AG08395 (cell line): ENCODE measurements at places on chromosomes 7 and 10.

DNA sequence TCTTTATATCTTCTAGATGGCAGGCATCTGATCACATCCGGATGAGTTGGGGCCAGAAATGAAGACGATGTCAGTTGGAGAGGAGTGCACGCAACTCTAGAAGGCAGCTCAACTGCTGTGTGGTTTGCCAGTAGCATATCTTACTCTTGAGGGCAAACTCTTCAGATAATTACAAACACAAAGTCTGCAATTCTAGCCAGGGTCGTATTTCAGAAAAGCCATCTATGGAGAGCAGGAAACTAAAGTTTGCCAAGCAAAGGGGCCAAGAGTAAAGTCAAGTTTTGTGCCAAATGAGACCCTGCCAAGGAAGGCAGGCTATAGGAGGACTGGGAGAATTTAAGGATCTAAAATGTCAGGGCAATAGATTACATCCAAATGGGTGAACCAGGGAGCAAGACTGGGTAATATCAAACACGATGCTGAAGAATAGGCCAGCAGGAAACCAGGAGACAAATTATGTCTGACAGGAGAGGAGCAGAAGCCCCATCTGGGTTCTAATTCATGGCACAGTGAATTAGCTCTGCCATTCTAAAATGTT is 312.5 kb upstream of the SEMA3C start:
- DNase-seq = no peak

DNA sequence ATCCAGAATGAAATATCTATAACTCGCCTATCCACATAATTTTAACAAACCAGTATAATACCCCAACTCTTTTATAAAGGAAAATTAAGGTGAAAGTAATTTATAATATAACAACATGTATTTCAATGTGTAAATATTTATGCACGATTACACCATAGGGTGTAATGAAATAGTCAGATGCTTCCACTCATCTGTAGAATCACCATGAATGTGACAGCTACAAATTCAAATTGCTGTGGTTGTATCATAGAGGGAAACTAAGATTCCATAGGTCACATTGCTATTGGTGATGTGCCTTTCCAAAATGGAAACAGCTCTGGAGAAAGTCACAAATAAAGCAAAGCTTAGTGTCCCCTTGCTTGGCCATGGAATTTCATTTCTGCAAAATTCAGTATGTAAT is 95.7 kb downstream of the CPED1 start:
- DNase-seq = no peak

DNA sequence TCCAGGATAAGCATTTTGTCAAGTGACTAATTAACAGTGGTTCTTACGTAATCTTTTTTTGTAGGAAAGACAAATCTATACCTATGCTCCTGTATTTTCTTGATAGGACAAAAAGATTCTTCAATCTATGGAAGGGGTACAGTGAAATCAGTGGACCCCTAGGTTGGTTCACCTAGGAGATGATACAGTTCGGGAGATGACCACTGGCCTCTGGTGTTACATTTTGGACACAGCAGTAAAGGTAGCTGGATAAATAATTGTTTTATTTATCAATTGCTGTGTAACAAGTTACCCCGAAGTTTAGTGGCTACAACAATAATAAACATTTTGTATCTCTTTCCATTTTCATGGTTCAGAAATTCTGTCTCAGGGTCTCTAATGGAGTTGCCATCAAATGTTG is 288.2 kb upstream of the MAGI2 start:
- no peak for DNase-seq

- DNase-seq = peak; percentile 2
These were observed 222.0 kb downstream of the LRRN3 start for GRCh38 chr7:111312966-111313365.

DNA sequence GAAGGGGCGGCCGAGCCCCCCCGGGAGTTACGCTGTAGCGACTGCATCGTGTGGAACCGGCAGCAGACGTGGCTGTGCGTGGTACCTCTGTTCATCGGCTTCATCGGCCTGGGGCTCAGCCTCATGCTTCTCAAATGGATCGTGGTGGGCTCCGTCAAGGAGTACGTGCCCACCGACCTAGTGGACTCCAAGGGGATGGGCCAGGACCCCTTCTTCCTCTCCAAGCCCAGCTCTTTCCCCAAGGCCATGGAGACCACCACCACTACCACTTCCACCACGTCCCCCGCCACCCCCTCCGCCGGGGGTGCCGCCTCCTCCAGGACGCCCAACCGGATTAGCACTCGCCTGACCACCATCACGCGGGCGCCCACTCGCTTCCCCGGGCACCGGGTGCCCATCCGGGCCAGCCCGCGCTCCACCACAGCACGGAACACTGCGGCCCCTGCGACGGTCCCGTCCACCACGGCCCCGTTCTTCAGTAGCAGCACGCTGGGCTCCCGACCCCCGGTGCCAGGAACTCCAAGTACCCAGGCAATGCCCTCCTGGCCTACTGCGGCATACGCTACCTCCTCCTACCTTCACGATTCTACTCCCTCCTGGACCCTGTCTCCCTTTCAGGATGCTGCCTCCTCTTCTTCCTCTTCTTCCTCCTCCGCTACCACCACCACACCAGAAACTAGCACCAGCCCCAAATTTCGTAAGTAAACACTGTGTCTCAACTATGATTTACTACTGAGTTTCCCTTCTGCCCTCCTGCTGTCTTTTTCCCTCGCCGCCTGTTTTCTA is 666 bp downstream of the NRG3 start:
- DNase-seq = no peak

GRCh38 chr7:2722591-2722990 is 34.6 kb downstream of the AMZ1 start:
- DNase-seq = no peak

DNA sequence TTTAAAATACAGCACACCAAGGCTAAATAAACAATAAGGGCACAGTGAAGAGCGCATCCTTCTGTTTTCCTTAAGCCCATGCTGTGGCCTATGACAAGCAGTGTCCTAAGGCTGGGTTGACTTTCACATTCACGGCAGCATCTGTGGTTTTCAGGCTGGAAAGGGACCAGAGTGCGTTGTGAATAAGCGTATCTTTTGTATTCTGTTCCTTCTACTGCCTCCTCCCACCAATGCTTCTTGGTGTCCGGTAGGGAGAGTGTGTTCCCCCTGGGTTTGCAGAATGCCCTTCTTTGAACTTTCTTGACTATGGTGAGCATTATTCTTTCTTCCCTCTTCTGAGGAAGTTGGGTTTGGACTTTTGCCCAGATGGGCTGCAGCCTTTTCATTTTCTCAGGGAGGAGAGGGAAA is 73.6 kb downstream of the ABCA13 start:
- DNase-seq = no peak

GRCh38 chr7:107628461-107629064 is 32.1 kb upstream of the SLC26A4 start:
- DNase-seq = no peak
